ENCODE measurements at places on chromosomes 5 and 9.

- DNase-seq = no peak
Measured at GRCh38 chr5:180583738-180584137, 7.6 kb downstream of the SCGB3A1 start.

DNA sequence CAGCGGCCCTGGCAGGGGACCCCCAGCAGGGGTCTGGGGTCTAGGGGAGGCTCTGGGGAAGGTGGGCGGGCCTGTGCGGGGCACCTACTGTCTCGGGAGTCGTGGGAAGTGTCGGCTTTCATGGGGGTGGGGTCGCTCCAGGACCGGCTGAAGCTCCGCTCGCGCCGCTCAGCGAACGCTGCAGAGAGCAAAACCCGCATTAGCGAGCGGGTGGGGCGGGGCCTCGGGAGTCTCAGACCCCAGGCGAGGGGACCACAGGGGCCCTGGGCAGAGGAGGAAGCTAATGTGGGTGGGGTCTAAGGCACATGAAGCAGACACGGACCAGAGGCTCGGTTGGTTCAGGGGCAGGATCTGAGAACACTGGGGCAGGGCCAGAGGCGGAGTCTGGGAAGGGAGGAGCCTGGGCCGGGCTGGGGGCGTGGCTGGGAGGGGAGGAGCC lies 5.5 kb downstream of the NSMF start:
- peak; percentile 80 for DNase-seq

DNA sequence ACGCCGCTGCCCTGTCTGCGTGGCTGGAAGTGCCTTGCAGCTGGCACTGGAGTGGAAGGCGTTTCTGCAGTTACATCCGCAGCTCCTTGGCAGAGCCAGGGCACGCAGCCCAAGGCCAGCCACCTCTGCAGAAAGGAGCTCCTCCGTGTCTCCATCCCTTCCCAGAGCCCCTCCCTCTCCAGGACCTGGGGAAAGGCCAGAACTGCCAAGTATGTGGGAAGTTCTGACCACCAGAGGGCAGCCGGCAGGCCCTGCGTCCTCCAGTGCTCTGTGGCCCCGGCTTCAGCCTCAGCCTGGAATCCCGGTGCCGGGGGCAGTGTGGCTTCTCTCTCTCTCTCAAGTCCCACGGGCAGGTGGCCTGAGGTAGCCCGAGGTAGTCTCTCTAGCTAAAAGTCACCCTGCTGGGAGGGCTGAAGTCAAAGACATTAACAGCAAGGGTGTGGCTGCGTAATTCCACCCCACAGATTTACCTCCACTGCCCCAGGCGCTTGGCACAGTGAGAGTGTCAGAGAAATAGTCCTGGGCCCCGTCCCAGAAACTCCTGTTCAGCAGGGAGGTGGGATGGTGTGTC lies 101.7 kb upstream of the FCN2 start:
- no peak for DNase-seq

GRCh38 chr5:43312699-43313034 lies 545 bp downstream of the HMGCS1 start:
- DNase-seq = no peak

GRCh38 chr9:135116881-135117280 lies 29.4 kb downstream of the OLFM1 start:
- no peak for DNase-seq

DNA sequence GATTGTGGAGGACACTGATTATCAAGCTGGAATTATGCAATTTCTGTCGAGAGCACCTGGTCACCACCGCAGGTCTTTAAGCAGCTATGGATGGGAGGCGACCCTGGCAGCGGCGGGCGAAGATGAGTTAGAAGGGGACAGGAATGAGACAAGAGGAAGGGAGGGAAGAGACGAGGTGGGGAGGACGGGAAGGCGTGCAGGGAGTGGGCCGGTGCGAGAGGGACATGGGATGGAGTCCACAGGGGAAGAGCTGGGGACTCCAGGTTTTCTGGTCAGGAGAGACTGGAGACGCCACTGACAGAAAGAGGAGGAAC lies 192.3 kb downstream of the MELK start:
- DNase-seq = no peak

- no peak for DNase-seq
Measured at GRCh38 chr5:145668714-145669113, 166.4 kb downstream of the PRELID2 start.

DNA sequence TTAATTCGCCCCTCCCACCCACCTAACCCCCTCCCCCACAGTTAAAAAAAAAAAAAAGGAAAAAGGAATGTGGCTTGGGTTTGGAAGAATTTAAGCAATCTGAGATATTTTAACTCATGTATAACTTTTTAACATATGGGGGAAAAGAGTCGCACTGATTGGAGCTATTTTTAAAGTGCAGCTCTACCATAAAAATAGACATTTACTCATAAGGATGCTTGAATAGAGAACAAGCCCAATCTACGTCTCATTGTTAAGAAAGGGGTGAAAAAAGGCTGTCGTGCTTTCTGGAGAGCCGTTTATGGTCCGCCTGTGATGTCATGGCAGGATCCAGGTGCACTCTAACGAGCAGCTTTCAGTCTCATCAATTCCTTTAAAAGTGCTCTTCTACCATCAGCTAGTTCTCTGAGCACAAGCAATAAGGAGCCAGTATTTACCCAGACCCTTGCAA lies 142.4 kb downstream of the ELAVL2 start:
- no peak for DNase-seq

DNA sequence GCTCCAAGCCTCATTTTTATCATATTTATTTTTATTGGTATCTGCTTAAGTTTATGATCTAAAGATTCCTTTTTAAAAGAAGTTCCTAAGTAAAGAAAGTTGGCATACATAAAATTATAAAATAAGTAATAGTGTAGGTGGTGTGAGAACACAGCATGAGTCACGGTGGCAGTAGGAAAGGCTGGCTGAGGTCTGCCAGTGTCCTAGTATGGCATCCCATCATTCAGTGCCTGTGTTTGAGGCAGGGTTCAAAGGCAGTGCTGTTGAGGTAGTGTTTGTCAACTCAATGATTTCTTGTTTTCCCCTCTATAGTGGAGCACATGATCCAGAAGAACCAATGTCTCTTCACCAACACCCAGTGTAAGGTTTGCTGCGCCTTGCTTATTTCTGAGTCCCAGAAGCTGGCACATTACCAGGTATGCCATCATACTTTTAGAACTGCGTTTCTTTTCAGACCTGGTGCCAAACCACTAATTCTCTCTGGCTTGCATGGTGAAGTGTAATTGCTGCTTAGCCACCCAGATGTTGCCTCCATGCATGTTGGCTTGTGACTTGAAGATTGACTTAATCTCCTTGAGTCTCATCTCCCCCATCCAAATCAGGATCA lies 18.4 kb downstream of the ZNF346 start:
- no peak for DNase-seq

GRCh38 chr5:114435220-114435481 lies 73.3 kb downstream of the KCNN2 start:
- no peak for DNase-seq

DNA sequence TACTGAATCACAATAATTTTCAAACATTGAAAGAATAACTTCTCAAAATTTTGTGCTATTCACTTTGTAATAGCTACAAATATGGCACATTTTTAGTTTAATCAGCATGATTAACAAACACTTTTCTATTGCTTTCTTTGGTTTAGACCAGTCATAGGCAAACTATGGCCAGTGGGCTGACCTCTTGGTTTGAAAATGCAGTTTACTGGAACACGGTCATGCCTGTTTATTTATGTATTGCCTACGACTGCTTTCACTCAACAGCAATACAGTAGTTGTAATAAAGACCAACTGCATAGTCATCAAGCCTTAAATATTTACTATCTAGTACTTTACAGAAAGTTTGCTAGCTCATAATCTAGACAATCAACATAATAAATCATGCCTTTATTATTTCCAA lies 810.8 kb downstream of the TLE1 start:
- no peak for DNase-seq

GRCh38 chr5:170681013-170681433 lies 102.5 kb upstream of the GABRP start:
- peak; percentile 10 for DNase-seq

GRCh38 chr9:114224247-114224610 lies 68.9 kb downstream of the COL27A1 start:
- no peak for DNase-seq

DNA sequence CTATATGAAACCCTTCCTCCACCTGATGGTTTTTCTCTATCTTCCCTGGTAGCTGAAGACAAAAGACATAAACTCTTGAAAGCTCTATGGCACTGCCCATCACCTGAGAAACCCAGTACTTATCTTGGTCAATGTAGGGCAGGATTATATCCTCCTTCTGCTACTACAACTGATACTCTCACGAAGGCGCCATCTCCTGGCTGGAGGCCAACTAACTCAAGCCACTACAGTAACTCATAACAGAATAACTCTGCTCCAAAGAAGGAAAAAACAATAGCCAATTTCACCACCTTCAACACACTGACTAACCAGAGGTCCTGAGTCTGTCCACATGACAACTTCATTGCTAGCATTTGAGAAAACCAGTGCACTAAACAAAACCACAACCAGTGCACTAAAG lies 409.2 kb downstream of the CETN3 start:
- no peak for DNase-seq

- no peak for DNase-seq
Measured at GRCh38 chr9:107102011-107102410, 181.1 kb upstream of the RAD23B start.

DNA sequence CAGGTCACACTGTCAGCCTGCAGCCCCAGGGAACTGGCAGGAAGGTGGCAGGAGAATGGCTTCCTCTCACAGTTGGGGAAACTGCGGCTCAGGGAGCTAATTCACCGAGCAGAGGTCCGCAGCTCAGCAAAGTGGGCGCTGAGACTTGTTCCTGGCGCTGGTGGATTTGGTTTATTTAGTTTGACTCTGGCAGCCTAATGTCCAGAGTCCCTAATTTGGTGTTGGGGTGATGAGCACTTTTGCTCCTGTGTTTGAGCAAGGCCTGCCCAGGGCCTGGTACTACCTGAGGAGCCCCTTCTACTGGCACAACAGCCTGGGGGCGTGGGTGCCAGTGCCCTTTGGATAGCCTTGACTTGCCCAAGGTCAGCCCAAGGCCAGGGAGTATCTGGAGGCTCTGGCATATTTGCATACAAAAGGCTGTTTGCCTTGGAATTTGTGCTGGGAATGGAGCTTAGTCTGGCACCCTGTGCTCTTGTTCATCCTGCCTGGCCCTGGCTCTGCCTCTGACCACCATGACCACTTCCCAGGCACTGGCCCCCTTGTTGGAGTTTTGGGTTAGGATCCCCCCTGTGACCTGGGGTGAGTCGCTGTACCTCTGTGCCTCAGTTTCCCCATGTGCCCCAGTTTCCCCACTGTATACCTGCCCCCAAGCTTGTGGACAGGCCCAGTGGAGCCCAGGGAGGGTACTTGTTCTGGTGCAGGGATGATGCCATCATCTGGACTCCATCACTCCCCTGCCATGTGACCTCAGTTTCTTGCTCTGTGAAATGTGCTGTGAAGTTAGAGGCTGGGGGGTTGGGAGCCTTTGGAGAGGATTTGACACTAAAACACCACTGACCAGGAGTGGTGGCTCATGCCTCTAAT lies 1.4 kb downstream of the SUSD3 start:
- DNase-seq = no peak

- DNase-seq = no peak
Measured at GRCh38 chr5:10118150-10118549, 131.5 kb downstream of the ATPSCKMT start.

DNA sequence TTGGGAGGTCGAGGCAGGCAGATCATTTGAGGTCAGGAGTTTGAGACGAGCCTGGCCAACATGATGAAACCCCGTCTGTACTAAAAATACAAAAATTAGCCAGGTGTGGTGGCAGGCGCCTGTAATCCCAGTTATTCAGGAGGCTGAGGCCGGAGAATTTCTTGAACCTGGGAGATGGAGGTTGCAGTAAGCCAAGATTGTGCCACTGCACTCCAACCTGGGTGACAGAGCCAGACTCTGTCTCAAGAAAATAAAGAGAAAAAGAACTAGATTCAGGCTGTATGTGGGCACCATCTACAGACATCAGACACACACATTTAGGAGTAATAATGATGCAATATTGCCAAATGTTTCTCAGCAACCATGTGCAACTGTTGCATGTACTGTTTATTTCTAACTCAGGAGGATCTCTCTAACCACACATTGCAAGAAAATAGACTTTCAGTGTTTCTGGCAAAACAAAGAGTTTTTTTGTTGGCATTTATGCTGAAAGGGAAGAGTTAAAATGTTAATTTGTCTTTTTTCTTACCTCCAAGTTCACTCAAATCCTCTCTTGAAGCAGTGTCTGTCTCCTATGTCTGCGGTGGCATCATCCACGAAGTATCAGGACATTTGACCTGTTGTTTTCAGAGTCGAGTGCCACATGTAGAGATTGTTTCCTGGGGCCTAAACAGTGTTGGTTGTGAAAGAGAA lies 5.1 kb upstream of the ORM1 start:
- DNase-seq = peak; percentile 6

GRCh38 chr5:132291026-132291425 lies 3.2 kb upstream of the SLC22A4 start:
- no peak for DNase-seq

DNA sequence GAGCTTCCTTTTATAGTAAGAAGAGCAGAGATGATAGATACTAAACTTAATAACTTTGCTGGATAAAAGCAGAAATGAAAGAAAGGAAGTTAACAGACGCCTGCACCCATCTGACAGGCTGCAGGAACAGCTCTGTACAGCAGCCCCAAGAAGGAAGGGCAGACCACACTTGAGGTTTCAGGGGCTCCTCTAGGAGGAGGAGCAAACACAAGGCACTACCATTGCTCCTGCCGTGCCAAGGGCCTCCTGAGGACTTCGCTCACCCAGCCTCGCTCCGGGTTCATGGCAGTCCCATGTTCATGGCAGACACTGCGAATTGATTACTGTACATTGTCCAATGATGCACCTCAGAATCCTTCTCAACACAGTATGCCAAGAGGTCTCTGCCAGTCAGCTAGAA lies 85.1 kb downstream of the AMBP start:
- no peak for DNase-seq

- DNase-seq = no peak
Measured at GRCh38 chr9:96818533-96818932, 35.8 kb downstream of the ZNF782 start.

- no peak for DNase-seq
Measured at GRCh38 chr9:116941266-116941665, 254.2 kb downstream of the TRIM32 start.

- no peak for DNase-seq
Measured at GRCh38 chr5:179158556-179158955, 98.4 kb downstream of the ZNF354C start.

DNA sequence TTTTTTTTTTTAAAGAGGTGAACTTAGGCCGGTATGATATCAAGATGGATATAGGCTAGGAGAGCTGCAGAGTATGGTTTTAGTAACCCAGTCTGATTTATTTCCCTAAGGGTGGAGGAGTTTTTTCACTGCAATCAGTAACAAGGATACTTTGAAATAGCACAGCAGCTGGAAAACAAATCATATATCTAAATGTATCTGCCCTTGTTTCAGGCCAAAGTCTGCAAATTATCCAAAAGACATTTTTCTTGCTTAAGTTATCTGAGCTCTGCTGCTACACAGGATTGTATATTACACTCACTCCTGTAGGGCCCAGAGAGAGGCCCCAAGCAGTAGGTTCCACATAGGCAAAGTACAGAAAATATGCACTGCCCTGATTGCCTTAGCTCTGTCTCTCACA lies 222.4 kb downstream of the NTRK2 start:
- DNase-seq = no peak

- DNase-seq = no peak
Measured at GRCh38 chr9:7516376-7516775, 283.2 kb downstream of the DMAC1 start.
